ENCODE measurements at places on chromosomes 5 and 9.

DNA sequence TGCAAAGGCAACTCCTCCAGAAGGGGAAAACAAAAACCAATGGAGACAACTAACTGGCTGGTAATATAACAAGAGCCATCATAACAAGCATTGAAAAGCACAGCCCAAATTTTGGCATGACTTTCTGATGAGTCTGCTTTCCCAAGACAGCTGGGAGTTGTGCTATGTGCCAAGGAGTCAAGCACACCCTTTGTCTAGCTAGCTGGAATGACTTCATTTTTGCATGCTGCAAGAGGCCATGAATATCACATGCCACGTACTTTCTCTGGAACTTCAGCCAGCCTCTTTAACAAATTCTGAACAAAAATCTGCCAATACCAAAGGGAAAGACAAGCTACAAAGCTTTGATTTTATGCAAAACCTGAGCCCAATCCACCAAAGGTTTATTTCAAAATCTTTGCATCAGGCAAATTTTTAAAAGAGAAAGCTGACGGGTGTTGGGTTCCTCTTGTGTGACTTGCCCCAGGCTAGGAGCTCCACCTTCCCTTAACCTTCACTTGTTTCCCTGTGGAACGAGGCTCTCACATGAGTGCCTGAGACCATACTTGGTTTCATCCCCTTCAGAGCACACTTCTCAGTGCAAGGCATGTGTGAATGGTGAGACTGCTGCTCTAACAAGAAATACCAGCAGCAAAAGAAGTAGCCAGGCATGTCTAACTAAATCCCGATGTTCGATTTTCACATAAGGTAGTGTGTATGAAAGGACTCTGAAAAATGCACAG lies 47.3 kb downstream of the S1PR3 start:
- peak; percentile 88 for DNase-seq

- peak; percentile 86 for DNase-seq
These were observed 24.3 kb upstream of the F2R start for GRCh38 chr5:76691467-76692273.

- peak; percentile 94 for DNase-seq
These were observed 115.7 kb downstream of the UGCG start for GRCh38 chr9:112012026-112012902.

DNA sequence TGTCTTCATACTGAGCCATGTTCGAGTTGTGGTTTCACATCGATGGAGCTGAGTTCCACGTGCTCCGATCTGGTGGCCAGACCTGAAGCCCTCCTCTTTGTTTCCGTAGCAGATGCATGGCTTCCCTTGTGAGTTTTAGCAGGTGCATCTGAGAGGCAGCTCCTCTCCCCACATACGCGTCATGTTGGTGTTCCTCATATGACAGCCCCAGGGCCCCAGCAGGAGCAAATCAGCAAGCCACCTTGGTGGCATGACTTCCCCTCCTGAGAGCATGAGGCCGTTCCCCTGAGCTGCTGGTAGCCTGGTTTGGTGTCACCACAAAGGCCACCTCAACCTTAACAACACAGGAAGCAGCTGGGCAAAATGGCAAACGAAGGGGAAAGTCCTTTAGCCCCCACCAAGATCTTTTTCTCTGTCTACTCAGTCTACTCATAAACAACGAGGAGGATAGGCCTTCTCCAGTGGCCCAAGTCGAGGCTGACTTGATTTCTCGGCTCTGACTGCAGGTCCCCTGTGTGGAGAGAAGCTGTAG lies 5.9 kb downstream of the CYFIP2 start:
- DNase-seq, result no peak

DNA sequence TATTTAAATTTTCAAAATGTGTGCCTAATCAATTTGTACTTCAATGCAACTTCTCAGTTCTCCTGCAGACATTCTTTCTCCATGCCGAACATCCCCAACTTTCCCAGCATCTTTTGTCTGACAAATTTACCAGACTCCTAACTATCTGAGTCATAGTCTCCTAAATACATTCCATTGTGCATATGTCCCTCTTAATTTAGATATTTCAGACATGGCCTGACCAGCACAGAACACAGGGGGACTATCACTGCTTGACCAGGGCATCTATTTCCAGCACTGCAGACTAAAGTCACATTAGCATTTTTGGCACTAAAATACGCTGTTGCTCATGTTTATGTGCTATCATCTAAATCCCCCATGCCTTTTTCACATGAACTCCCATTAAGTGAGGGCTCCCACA lies 71.9 kb downstream of the ITGA1 start:
- peak; percentile 86 for DNase-seq

- peak; percentile 42 for DNase-seq
These were observed 36.0 kb upstream of the BARHL1 start for GRCh38 chr9:132546148-132547051.

DNA sequence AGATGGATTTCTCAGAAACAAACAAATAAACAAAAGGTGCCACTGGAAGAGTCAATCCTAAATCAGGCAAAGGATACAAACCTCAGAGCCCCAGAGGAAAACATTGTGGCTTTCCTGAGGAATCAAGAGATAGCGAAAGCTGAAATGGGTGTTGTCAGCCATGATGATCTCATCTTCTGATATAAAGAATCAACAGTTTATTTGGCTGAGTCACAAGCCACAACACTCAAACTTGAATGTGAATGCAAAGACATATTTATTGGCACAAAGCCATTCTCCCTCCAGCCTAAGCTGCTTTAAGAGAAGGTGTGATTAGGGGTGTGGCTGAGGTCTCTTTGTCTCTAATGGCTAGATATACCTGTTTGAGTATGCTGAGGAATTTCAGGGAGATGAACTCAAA lies 73.3 kb upstream of the NREP start:
- peak; percentile 62 for DNase-seq

DNA sequence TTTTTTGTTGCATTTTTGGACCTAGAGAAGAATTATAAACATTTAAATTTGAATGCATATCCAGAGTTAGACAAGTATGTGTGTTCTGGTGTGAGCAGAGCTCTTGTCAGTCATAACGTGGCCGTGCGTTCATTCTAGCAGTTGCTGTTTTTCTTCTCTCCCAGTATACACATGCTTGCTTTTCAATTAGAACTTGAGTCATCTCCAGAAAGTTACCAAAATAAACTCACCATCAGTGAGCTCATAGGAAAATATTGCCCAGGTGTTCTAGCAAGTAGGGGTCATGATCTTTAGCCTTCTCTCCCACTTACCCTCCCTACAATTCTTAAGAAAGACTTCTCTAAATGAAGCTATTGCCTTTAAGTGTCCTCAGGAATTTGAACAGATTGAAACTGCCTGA lies 247.5 kb upstream of the TUT7 start:
- peak; percentile 35 for DNase-seq

DNA sequence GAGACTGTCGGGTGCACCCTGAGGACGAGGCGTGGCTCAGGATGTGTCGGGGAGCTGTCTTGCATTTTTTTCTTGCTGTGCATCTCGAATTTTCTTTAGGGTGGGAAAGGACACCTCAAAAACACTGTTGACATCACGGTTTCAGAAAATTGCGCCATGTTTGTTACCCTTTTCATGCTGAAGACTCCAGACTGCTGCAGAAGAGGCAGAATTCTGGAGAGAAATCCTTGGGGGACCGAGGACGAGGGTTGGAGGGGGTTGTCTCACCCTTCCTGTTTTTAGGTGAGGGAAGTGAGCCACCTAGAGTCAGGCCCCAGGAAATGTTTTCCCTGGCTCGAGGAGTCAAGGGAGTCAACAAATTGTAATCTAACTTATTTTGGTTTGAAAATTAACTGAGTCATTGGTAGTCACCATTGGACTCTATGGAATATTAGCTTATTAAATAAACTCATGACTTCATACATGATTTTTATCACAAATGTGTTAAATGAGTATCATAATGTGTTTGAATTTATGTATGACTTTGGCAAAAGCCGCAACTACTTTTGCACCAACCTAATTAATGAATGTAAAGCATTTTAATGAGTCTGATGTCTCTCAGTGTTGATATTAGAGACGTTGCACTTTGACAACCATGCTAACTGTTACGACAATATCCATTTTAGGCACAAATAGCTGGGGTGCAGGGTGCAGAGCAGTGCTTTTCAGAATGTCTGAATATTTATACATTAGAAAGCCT lies 724 bp upstream of the LYSMD3 start:
- DNase-seq, result peak; percentile 87

- DNase-seq, result no peak
These were observed 3.9 kb downstream of the SPACA9 start for GRCh38 chr9:132882616-132883015.

DNA sequence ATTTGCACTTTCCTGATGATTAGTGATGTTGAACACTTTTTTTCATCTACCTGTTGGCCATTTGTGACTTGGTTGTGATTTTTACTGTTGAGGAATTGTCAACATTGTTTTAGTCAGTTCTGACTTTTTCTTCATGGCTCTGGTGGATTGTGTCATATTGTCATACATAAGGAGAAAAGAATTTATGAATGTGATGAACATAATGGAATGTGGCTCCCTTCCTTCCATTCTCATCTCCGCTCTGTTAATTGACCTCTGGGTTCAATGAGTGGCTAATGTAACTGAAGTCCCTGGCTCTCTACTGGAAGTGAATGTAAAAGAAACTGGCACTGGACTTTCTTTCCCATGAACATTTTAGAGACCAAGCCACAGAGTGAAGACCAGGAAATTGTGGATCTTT lies 49.2 kb downstream of the KIAA1958 start:
- DNase-seq, result peak; percentile 76

DNA sequence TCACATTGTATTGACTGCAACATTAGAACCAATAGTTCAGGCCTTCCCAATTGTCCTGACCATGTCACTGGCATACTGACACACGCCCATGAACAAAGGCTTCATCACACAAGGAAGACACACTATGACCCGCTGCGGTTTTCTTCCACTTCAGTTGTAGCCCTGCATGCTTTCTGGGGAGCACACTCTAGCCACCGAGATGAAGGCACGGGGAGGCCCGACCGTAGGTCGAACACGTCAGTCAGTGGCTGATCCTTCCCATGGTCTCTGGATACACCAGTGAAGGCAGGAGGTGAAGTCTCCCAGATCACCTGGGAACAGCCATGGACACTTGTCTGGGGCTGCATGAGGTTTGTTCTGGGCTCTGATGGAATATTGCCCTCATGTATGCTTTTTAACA lies 224.7 kb downstream of the FSTL4 start:
- DNase-seq, result no peak

DNA sequence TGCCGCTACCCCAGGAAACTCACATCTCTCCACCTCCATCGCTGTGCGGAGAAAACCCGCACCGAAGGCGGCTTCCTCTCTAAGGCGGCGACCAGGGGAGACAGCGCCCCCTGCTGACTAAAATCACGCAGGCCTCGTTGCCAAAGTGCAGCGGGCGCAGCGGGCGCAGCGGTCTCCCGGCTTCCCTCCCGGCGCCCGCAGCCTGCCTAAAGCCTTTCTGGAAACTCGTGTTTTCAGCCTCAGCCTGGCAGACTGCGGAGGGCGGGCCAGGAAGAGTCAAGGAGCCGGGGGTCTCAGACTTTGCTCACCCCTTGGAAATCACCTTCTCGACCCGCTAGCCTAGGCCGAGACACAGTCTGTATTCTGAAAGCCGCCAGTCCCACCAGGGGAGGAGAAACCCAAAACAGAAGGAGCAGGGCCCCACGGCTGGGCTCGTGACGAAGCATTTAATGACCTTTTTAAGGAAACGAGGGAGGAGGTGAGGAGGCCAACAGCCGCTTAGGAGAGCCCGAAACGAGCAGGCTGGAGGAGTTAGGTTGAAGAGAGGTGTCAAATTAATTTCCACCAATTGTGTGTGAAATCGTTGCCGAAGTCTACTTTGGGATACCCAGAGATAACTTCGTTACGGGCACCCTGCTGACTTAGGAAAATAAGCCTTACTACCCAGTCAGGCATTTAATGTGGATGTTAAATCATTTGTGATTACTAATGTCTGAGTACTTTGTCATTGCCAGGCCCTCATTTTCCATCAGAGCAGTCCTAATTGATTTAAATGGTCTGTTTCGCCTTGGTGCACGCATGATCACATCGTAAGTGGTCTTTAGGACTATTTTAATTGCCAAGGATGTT lies 7.3 kb upstream of the FOXB2 start:
- peak; percentile 48 for DNase-seq

DNA sequence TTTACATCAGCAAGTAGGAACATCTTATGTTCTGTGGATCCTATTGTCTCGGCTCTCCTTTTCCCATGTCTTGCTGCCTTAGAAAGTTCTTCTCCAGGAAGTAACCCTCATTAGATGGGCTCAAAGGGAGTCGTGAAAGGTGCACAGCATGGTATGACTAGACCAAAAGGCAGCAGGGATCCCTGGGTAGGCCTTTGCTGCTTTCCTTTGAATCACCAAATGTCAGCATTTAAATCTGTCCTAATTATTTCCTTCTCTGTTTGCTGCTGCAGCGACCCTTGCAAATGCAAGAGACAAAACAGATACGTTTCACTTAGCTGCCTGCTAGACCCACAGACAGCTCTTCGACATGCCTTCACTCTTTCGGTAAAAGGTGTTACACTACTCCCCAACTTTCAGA lies 218.4 kb downstream of the ACTL7B start:
- DNase-seq, result no peak

GRCh38 chr9:92728831-92729734 lies 35.5 kb downstream of the BICD2 start:
- peak; percentile 38 for DNase-seq

DNA sequence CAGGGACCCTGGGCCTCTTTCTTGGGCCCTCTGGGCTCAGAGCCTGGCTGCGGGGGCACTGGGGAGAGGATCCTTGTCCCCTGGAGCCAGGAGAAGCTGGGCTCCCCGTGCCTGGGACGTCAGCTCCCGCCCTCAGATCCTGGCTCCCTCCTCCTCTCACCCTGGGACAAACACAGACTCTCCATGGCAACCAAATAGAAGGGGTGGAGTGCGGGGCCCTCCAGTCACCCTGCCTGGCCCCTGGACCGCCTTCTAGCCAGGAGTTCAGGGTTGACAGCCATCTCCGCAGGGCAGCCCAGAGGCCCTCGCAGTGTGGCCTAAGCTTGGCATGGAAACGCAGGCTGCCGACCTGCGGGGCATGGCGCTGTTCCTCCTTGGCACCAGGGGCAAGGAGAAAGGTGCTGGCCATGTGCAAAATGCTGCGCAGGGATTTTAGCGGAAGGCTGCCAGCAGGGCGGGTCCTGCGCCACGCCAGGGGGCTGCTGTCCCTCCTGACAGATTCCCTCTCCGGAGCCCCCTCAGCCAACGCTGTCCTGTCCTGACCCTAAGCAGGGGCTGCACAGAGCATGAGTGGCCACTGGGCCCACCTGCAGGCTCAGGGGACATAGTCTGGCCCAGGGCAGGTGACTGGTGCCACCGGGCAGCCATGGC lies 1.0 kb downstream of the ZDHHC11 start:
- DNase-seq, result no peak

GRCh38 chr9:130759738-130760137 lies 66.2 kb downstream of the EXOSC2 start:
- DNase-seq, result no peak
